NCI-H510A (cell line): ENCODE measurements at places on chromosomes 6 and 20.

DNA sequence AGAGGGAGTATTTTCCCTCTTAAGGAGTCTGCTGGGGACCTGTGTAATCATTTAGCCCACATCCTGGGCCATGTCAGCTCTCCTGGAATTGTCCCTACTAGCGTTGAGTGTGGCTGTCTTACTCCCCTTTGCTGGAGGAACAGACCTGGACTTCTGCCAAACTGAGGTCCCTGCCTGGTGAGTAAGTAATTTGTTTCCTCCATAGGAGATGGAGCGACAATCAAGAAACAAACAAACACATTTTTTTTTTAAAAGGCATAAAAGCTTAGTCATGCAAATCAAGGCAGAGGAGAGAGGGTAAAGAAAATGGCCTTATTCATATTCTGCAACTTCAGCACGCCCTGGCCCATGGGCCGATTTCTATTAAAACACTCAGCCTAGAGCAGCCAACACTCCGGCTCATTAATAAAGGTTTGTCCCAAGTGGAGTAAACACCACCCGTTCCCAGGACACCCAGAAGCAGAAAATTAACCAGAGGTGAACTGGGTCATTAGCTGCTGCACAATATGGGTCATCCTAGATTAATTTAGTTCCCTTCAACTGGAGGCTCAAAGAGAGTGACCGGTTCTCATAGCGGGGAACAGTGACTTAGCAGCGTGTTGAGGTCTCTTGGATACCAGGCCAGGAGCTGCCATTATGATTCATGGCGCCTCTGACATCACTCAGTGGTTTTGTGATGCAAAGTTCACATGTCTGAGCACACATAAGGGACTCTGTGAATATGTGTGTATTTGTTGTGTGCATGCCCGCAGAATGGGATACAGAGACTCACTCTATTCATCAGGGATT, 165.0 kb upstream of the SULF2 start:
- DNase-seq, result no peak

DNA sequence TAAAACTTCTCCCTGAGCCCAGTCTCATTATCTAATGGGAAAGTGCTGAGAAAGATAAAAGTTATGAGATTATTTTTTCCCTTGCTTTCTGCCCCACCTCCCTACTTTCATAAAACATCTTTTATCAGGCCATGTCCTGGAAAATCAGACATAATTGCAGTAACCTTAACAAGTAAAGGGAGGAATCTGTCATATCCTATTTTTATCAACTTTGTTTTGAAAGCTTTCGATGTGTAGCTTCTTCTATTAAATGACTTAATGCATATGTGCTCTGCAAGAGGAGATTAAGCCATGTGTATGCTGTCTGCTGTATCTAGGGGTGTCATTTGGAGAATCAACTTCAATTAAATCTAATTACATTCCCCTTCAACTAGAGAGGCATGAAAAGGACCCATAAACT, 408.9 kb downstream of the CBLN4 start:
- no peak for DNase-seq

- DNase-seq, result no peak
These were observed 24.8 kb downstream of the SNX9 start for GRCh38 chr6:157847846-157848245.

DNA sequence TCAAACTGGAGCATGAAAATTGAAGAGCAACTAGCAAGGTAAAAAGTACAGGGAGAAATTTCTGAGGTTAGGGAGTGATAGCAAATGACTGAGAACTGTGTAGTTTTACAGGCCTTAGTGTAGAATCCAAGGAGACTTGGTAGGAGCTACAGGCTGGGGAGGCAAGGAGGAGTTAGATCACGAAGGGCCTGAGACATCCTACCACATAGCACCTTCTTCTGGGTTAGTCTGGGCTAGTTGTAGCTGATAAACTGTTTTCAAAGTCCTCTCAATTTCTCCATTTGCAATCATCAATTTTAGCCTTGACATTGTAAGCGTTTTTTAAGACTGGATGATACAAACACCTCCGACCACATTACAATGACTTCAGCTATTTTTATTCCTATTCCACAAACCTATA, 209.7 kb downstream of the TMEM200A start:
- DNase-seq, result no peak

DNA sequence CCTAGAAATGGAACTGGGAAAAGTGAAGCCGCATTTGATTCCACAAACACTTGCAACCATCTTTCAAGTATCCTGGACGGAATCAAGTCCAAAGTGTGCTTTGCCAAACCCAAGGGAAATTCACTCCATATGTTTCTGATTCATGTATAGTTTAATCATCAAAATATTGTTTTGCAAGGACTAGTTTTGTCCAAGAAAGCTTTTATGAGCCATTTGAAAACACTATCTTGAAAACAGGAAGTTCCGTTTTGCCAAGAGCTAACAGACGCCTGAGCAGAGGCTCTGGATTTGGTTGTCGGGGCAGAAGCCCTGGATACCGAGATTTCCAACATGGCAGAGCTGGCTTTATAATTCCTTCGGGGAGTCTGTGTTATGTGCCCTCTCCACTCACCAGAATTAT, 251.1 kb downstream of the PHACTR1 start:
- no peak for DNase-seq

GRCh38 chr20:54524849-54525248, 49.5 kb downstream of the DOK5 start:
- no peak for DNase-seq

- DNase-seq, result no peak
These were observed 4.6 kb downstream of the C6orf58 start for GRCh38 chr6:127581576-127581975.

GRCh38 chr6:150006961-150007464, 18.3 kb downstream of the RAET1L start:
- DNase-seq, result no peak

DNA sequence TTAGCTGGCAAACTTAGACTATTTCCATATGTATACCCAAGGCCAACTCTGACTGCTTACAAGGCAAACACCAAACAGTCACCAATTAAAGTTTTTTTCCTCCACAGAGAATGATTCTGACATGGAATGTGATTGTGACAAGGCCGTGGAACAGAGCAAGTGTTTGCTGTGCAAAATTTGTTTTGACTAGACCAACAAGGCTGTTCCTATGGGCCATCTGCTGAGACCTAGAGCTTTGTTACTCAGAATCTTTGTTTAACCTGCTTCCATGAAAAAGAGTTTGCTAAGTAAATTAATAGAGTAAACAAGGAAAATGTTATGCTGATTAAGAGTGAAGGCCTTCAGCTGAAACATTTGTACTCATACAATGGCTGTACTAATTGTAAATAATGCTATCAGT, 51.6 kb upstream of the IMPG1 start:
- DNase-seq, result no peak

DNA sequence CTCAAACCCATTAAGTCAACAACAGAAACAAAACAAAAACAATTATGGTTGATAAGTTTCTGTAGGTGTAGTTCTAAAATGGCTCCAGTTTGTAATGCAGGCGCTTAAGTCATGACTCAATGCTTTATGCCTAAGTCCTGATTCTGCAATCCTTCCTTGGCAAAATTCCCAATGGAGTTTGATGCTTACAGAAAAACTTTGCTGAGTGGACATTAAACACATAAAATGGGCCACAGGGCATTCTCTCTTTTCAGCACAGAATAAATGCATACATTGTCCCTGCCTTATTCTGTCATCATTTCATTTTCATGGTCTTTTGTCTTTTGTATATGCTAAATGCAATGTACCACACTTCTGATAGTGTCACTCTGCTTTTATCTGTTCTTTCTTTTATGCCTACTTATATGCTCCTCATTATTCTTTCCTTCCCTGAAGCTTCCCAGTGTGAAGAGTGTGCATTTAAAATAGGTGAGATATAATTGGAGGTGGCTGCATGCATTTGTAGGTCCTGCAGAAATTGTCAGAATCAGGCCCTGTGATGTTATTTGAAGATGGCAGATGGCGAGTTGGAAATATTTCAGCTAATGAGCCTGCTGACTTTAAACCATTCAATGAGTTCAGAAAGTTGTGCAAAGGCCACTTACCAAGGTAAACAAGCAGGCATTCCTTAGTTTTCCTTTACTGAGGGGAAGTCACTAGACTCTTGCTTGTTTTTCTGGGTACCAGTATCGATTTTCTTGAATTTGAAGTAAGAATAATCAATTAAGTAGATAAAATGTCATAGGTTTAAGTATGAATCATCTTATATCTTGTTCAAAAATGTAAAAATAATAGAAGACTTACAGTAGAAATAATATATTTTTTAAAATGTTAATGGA, 313.1 kb downstream of the TRDN start:
- DNase-seq, result no peak
